ENCODE measurements at places on chromosomes 2 and 18. TPM values are rescaled to one million over a fixed set of nuclear protein-coding genes. Genes with fewer than 3 reads are reported as not detected.

Gene LRRTM1
- not detected for total RNA-seq

Gene LRP2
- total RNA-seq, result under 0.01 TPM

Gene CRYBA2
- not detected for total RNA-seq

Gene MEP1B
- not detected for total RNA-seq

Gene EFR3B
- 0.39 TPM for total RNA-seq

Gene HOXD9
- 16.8 TPM for total RNA-seq

Gene DSC3
- under 0.01 TPM for total RNA-seq

Gene MLPH
- total RNA-seq, result not detected

Gene KLHL41
- 0.13 TPM for total RNA-seq

Gene IL18RAP
- total RNA-seq, result not detected

Gene ESPNL
- total RNA-seq, result not detected

Gene NT5DC4
- total RNA-seq, result not detected

Gene ADD2
- 23.4 TPM for total RNA-seq

Gene NHEJ1
- 16.3 TPM for total RNA-seq

Gene SLC4A5
- total RNA-seq, result 0.25 TPM

Gene ZSWIM2
- under 0.01 TPM for total RNA-seq

Gene HS6ST1
- total RNA-seq, result 8.3 TPM

Gene FBXO11
- 94.4 TPM for total RNA-seq

Gene KCNJ3
- not detected for total RNA-seq

Gene HAAO
- total RNA-seq, result not detected

Gene CYRIA
- total RNA-seq, result 30.6 TPM

Gene ASXL3
- total RNA-seq, result 0.76 TPM

Gene NEU4
- 0.13 TPM for total RNA-seq

Gene CKAP2L
- 3.1 TPM for total RNA-seq

Gene MC5R
- total RNA-seq, result not detected

Gene SLC30A3
- 6.3 TPM for total RNA-seq

Gene TYW5
- total RNA-seq, result 5.1 TPM

Gene LAMA3
- 7.0 TPM for total RNA-seq

Gene PLEKHH2
- under 0.01 TPM for total RNA-seq

Gene RGPD8
- total RNA-seq, result 8.7 TPM

Gene MEIS1
- 3.6 TPM for total RNA-seq

Gene DES
- not detected for total RNA-seq

Gene WNT6
- not detected for total RNA-seq

All from dermis microvascular lymphatic vessel endothelial cell (primary cell).